CD4-positive, alpha-beta T cell treated with Interleukin-2 at 100 ng/mL for 4 hours (primary cell): ENCODE measurements at places on chromosomes 13 and 19.

- no peak for DNase-seq
Measured at GRCh38 chr19:58563823-58564222, 5.4 kb upstream of the UBE2M start.

DNA sequence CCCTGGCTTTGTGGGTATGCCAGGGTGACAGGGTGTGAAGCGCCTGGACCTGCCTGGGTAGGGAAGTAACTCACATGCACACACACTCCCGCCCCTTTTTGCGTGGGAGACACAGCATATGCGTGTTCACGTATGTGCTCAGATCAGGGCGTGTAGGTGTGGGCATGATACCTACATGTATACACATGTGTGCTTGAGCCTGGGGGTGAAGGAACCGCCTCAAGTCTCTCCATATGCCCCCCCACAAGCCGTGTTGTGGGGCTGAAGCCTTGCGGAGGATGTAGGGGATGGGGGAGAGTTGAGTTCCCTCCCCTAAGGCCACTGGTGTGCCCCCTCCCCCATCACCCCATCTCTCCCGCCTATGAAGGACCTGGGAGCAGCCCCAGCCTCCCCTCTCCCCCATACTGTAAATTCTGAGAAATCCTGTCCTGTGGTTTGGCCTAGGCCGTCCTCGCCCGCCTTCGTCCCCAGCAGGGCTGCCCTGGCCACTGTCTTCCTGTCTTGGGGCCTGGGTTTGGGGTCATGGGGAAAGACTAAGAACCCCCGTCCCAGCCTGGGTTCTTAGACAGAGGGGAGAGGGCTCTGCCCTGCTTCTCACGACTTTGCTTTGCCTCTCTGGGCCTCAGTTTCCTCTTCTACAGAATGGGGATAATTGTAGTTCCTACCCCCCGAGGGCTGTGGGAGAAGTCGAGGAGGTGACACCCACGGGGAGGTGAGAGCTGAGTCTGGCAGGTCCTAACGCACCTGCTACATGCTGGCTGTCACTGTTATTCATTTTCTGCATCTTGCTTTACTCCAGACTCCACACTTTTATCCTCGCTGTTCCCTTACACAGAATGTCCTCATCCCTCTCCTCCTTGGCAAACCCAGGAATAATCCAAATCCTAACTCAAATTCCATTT is 14.3 kb downstream of the ACTL9 start:
- no peak for DNase-seq

- DNase-seq: no peak
Measured at GRCh38 chr13:44336934-44337333, 36.7 kb upstream of the SERP2 start.

DNA sequence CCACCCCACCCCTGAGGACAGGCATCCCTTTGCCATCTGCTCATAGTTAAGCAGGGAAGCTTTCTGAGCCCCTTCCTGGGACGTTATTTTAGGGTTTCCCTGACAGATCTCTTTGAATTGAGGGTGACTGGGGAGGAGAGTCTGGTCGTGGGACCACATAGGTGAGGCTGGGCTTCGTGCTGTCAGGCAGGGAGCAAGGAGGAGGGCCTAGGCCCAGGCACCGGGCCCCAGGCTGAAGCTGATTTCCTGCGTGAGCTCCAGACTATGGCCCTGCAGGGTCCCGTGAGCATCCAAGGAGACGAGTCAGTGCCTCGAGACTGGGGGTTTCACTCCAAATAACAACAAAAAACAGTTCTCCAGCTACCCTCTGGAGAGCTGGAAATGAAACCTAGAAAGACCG is 60.4 kb downstream of the MYO9B start:
- no peak for DNase-seq

- no peak for DNase-seq
Measured at GRCh38 chr13:79647533-79647932, 166.6 kb downstream of the NDFIP2 start.

GRCh38 chr19:40360708-40361241 is 12.3 kb downstream of the PLD3 start:
- DNase-seq: no peak

DNA sequence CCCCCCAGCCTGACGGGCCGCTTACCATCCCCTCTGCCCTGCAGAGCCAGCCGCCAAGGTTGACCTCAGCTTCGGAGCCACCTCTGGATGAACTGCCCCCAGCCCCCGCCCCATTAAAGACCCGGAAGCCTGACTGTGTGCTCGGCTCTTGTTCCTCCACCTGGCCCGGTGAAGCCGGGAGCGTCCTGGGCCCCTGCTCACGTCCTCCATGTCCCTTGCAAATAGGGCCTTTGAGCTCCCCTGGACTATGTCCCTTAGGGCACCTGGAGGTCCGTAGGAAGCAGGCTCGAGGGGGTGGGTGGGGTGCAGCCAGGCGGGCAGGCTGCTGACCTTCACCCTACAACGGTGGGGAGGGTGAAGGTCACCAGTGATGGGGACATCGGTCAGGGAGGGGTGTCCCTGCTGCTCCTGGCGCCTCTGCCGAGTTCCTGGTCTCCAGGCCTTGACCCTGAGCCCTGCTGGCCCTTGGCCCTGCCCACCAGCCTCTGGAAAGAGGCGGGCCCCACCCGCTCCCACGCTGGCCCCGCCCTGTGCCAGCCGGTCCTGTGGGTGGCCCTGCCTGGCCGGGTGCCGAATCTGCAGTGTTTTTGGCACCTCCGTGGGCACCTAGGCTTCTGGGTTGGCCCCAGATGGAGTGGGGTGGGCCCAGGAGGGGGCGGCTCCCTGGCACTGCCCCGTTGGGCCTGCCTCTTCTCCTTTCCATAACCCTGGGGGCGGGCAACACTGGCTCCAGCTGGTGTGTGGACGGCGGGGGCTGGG is 3.3 kb downstream of the ATP5F1D start:
- peak; percentile 29 for DNase-seq

GRCh38 chr13:84139561-84140158 is 257.4 kb upstream of the SLITRK1 start:
- DNase-seq: no peak

GRCh38 chr13:23847497-23847896 is 41.7 kb downstream of the MIPEP start:
- no peak for DNase-seq

GRCh38 chr13:47929156-47929555 is 71.9 kb downstream of the SUCLA2 start:
- no peak for DNase-seq

DNA sequence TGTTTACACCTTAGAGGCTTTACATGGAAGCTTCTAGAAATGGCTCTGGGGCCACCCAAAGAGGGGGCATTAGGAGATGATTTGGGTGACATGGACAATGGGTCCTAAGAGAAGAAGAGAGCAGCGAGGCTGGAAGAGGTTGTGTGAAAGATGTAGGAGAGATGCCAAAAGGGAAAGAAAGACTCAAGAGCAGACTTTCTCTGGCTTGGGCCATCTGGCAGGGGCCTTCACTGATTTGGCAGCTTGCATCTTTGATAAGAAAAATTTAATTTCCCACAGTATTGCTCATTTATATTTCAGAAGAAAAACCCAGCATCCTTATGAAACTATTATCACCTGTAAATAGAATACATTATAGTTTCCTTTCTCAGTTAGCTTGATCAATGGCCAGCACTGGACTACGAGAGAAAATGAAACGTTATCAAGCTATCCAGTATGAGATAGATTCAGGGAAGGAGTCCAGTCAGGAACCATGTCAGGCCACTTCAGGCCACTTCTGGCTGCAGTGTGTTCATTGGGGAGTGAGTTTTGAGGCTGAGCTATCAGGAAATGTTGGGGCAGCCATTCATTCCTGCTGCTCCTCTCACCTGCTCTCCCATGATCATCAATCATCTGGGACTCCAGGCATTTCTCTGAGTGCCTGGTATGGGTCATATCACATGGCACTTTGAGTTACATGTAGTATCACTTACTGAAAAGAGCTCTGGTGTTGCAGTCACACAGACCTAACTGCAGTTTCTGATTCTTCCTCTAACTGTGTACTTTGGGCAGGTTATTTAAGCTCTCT is 10.3 kb downstream of the SCEL start:
- no peak for DNase-seq

GRCh38 chr19:39379865-39380396 is 11.0 kb downstream of the PAF1 start:
- DNase-seq: no peak

DNA sequence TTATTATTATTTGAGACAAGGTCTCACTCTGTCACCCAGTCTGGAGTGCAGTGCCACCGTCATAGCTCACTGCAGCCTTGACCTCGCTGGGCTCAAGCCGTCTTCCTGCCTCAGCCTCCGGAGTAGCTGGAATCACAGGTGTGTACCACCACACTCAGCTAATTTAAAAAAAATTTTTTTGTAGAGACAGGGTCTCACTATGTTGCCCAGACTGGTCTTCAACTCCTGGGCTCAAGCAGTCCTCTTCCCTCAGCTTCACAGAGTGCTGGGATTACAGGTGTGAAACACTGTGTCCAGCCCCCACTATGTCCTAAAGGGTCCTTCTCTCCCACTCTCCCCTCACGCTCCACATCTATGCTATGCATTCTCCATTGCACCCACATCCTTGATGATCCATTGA is 9.1 kb upstream of the TLE2 start:
- DNase-seq: no peak

GRCh38 chr13:29716493-29716892 is 121.0 kb upstream of the SLC7A1 start:
- no peak for DNase-seq

GRCh38 chr13:37640499-37640898 is 41.9 kb upstream of the POSTN start:
- no peak for DNase-seq

DNA sequence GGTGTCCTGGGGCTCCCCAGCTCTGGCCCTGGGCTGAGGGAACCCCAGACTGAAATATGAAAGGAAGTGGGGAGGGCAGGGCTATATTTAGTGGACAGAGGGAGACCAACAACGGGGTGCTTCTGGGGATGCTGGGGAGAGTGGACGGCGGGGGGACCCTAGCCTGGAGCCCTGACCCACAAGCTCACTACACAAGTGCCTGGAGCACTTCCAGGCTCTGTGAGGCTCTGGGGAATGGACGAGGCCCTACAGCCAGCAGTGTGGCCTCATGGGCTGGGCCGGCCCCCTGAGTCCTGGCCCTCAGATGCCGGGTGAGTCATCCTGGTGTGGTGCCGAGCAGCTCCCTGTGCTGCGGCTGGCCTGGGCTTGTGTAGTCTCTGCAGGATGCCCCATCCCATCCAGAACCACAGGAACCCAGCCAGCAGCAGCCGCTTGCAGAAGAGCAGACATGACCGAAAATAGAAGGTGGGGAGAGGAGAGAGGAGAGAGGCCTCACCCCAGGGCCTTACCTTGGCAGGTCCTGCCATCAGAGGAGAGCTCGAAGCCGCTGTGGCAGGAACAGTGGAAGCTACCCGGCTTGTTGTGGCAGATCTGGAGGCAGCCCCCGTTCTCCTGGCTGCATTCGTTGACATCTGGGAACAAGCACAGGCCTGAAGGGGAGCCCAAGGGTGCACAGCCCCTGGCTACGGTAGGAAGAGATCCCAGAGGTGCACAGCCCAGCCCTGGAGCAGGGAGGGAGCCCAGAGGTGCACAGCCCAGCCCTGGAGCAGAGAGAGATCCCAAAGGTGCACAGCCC is 26.1 kb downstream of the GAS6 start:
- no peak for DNase-seq

GRCh38 chr13:90723381-90723780 is 624.1 kb upstream of the MIR17HG start:
- no peak for DNase-seq

DNA sequence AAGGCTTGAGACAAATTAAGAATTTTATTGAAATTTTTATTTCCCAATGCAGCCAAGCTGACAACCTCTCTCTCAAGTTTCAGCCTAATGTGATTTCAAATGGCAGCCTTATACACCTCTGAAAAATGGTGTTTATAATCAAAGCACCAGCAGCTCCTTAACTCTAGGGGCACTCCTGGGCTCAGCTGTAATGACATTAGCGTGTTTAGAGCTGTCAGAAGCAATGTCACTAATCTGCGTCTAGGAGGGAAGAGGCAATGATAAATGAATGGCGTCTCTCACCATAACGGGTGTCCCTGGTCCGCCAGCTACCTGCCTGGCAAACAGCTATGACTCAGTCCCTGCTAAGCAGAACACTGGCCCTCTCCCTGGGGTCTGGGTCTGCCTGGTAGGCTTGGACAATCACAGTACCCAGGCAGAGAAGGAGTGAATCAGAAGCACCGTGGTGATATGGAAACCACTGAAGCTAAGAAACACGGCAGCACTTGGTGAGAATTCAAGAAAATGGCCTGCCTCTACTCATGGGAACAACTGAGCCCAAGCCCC is 131.8 kb upstream of the VSTM2B start:
- no peak for DNase-seq

GRCh38 chr13:30312904-30313303 is 5.6 kb upstream of the KATNAL1 start:
- no peak for DNase-seq

DNA sequence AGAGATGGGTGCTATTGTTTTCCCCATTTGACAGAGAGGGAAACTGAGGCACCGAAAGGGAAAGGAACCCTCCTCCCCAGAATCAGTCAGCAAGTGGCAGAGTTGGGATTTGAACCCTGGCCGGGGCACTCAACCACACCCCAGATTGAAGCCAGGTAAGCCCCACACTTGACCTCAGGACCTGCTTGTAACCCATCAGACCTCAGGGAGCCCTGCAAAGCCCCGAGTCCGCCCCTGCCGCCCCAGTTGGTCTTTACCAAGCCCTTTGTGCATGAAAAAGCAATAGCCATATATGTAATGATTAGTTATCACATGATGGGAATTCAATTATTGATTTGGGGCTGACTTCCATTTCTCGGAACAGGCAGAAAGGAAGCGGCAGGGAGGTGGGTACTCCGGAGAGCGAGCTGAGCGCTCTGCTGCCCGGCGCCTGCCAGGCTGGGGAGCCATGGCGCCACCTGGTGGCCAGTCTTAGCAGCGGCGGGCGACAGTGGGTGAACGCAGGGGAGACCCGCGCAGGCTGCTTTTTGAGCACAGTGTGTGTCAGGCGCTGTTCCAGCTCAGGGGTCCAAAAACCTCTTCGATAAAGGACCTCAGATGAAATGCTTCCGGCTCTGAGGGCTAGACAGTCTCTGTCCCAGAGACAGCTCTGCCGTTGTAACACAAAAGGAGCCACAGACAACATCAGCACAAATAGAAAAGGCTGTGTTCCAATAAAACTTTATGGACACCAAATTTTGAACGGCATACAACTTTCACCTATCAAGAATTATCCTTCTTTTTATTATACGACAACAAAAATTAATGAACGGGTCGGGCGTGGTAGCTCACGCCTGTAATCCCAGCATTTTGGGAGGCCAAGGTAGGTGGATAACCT is 82.9 kb upstream of the CACNA1A start:
- peak; percentile 82 for DNase-seq

GRCh38 chr19:38285567-38285966 is 18.5 kb upstream of the C19orf33 start:
- DNase-seq: no peak

DNA sequence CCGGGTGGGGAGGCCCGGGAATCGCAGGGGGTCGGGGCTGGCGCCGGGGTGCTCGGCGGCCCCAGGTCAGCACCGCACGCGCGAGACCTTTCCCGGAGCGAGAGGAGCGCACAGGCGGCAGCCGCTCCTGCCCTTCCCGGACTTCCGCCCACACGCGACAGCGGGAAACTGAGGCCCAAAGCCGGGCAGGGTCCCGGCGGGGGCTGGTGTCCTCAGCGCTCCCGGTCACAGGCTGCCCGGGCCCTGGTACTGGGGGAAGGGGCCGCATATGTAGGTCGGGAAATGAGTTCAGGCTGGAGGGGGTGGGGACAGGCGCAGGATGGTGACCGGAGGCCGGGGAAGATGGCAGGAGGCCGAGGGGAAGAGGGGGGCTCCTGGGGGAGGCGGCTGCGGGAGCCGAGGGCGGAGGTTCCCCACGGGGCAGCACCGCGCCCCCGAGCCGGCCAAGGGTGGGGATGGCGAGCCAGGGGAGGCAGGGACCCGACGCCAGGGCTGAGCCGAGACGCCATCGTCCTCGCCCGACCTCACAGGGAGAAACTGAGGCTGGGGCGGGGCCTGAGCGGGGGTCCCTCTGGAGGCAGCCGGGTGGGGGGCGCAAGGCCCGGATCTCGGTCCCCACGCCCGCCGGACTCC is 662 bp downstream of the CBARP start:
- no peak for DNase-seq
